Occipital lobe (tissue), 3 donors: ENCODE measurements at places on chromosomes 3 and 15. TPM values are rescaled to one million over a fixed set of nuclear protein-coding genes. Genes with fewer than 3 reads are reported as not detected.

The LRRC49 gene
- 173 TPM for total RNA-seq

The EPHA3 gene
- total RNA-seq: 349 TPM

The CHRNA5 gene
- 4.8 TPM for total RNA-seq

The QTRT2 gene
- 22.0 TPM for total RNA-seq

The THAP10 gene
- total RNA-seq: 4.4 TPM

The GOLGA6L22 gene
- not detected for total RNA-seq

The LDHAL6B gene
- total RNA-seq: not detected

The C3orf38 gene
- 66.6 TPM for total RNA-seq

The GOLIM4 gene
- 27.9 TPM for total RNA-seq

The MYO5C gene
- total RNA-seq: 1.2 TPM

The FES gene
- total RNA-seq: 4.8 TPM

The GALNT15 gene
- total RNA-seq: 2.0 TPM

The CCDC9B gene
- 1.6 TPM for total RNA-seq

The COLQ gene
- total RNA-seq: 3.0 TPM
